ENCODE measurements at places on chromosomes 3 and 15.

- no peak for DNase-seq
Measured at GRCh38 chr15:67504796-67505195, 16.1 kb upstream of the C15orf61 start.

DNA sequence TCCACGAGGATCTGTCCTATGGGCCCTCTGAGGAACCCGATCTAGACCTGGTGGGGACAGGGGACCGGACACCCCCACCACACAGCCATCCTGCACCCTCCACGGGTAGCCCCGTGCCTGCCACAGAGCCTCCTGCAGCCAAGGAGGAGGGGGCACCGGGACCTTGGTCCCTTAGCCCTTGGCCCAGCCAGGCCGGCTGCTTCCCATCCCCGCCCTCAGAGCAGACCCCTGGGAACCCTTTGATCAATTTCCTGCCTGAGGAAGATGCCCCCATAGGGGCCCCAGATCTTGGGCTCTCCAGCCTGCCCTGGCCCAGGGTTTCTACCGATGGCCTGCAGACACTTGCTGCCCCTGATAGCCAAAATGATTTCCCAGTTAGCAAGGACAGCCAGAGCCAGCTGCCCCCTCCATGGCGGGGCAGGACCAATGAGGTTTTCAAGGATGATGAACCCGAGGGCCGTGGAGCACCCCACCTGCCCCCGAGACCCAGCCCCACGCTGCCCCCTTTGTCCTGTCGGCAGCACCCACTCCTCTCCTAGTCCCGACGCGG is 91.5 kb downstream of the TBC1D2B start:
- DNase-seq, result no peak

DNA sequence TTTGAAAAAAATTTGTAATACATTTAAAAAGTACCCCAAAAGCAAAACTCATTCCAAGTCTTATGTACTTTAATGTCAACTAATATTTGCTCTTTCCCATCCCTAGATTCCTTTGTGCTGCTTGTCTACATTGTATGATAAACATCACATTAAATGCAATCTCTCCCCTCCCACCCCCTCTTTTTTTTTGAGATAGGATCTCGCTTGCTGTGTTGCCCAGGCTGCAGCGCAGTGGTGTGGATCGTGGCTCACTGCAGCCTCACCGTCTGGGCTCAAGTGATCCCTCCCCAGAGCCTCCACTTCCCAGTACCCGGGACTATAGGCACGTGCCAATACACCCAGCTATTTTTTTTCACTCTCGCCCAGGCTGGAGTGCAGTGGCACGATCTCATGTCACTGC is 12.6 kb downstream of the MAP2K1 start:
- no peak for DNase-seq

DNA sequence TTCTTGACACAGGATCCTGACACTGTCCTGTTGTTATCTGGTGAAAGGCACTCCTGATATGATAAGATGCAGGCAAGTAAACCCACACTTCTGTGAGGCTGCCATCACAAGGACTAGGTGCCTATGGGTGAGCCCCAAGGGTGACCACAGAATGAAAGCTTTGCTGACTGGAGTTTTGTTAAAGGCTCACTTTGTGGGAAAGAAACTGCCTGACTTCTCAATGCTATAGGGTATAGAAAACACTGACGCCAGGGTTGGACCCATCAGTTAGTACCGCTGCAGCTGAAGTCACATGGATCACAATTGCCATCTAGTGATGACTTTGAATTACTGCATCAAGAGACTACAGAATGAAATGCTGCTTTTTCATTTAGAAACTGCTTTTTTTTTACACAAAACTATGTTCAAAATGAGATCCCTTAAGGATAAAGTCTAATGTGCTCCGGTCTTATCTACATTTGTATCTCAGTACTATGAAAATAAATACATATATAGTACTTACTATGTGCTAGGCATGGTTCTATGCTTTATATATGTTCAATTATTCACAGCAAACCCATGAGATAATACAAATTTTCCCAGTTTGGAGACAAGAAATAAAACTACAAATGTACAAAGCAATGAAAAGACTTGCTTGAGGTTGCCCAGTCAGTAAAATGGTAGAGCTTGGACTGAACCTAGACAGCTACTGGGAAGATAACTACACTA is 64.2 kb upstream of the CMSS1 start:
- DNase-seq, result peak; percentile 83

DNA sequence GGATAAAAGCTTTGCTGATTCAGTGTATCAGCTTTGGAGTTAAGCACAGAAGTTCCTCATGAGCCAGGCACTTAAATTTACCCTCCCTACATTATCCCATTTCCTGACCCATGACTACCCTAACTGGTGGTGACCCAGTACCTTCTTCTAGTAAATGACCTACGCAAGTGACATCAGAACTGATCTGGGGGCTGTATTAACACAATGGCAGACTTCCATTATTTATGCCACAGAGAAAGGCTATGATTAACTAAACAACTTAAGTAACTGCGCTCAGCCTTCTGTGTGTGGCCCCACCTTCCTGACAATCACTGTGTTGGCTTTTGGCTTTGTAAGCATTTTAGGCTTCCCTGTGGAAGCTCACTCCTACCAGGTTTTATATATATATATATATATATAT is 1.9 kb downstream of the MB21D2 start:
- peak; percentile 26 for DNase-seq

DNA sequence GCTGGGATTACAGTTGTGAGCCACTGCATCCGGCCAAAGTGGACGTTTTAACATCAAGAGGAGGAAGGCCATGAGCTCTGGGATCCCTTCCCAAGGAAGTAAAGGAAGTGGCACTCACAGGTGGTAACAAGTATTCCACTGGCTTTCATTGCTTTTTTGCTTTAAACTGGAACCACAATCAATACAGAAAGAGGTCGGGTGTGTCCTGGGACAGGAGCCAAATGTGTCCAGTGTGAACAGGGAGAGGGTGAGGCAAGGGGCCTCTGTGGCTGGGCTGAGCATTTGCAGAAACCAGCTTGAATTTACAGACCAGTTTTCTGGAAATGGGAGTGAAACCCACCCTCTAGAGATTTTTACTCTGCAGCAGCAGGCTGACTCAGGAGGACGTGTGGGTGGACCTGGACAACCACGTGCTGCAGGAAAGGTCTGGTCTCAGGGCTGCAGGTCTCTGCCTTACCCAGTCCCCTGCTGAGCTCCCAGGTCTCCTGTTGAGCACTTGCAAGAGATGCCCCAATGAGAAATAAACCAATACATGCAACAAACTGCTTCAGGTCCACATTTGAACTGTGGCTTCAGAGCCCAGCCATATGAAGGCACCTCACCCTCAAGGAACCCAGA is 42.8 kb upstream of the TMEM115 start:
- DNase-seq, result no peak

- DNase-seq, result no peak
Measured at GRCh38 chr3:72397586-72397985, 450.7 kb downstream of the SHQ1 start.

DNA sequence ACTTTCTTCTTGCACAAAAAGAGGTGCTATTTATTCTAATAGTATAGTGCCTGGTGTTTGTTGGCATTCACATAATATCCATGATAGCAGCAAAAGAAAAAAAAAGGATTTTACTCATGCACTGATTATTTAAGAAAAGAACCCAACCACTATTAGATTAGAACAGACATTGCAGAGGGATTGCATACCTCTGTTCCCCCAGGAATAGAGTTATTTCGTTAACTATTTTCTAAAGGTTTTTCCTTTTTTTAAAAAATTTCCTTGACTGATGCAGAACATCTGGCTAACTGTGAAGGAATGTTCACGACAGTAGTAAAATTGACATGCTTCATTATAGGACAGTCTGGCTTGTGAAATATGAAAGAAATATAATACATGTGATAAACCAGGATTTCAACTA is 136.6 kb upstream of the PTX3 start:
- no peak for DNase-seq

DNA sequence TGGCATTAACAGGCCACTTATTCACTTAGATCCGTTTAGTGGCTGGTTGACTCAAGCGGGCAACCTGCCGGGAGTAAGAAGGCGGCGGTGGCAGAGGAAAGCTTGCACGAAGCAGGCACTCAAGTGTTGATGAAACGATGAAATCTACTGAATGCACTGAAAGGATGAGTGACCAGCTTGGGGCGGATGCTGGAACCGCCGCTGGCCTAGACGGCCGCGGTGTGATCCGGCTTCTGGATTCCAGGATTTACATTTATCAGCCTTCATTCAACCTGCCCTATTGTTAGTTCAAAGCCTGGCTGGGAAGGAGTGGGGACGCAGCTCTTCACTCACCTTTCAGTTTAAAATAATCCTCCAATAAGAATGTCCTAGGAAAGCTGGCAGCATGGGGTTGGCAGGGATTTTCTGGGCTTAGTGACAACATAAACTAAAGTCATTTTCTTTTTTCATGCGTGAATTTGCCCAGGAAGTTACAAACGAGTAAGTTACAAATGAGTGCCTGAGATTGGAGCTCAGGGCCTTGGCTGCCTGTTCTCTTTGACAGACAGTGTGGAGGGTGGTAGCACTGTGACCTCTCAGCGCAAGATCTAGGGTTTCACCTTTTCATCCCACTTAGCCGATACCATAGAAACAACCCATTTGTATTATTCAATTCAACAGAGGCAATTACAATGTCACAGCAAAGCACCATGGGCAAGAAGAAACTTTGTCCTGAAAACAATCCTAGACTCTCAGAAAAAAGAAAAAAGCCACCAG is 1.1 kb upstream of the PLCH1 start:
- no peak for DNase-seq

GRCh38 chr3:112699436-112699978 is 58.6 kb upstream of the CCDC80 start:
- peak; percentile 81 for DNase-seq

DNA sequence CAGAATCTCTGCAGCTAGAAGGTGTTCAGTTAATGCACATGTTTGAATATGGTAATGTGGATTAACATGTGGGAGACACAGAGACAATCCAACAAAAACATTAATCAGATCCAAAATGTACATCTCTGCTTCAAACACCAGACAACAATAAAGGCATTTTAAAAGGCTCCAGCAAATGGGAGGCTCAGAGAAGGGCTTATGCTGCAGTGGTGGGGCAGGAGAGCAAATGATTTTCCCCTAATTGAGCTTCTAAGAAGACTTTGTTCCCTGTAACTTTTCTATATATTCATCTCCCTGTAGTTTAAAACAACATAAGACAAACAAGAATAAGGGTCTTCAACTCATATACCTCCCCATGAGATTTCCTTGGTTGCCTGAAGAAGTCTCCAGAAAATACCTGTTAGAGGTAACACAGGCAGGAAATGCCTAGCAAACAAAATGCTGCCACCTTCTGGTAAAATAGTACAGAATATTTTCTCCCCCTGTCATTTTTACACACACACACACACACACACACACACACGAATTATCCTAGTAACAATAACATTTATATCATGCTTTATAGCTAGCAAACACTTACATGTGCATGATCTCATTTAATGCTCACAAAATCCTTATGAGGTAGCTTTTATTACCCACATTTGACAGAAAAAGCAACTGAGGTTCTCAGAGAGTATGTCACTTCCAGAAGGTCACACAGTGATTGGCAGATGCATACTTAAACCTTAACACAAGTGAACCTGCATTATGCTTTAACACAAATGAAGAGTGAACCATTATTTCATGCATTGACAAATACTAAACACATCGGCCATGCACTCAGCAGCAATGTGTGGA is 123.4 kb upstream of the MB21D2 start:
- DNase-seq, result peak; percentile 51

DNA sequence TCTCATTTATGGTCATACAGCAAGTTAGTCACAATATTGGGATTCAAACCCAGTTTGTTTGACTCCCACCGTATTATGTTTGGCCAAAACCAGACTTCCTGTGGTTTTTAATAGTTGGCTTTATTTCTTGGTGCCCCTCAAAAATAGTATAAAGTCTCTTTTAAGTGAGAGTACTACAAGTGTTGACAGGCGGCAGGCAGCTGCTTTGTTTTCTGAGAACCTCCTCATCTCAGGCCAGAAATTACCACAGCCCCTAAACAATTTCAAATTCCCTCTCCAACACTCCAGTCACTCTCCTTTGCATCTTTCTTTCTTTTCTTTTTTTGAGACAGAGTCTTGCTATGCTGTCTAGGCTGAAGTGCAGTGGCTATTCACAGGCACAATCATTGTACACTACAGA is 121.5 kb downstream of the POLR2M start:
- no peak for DNase-seq

DNA sequence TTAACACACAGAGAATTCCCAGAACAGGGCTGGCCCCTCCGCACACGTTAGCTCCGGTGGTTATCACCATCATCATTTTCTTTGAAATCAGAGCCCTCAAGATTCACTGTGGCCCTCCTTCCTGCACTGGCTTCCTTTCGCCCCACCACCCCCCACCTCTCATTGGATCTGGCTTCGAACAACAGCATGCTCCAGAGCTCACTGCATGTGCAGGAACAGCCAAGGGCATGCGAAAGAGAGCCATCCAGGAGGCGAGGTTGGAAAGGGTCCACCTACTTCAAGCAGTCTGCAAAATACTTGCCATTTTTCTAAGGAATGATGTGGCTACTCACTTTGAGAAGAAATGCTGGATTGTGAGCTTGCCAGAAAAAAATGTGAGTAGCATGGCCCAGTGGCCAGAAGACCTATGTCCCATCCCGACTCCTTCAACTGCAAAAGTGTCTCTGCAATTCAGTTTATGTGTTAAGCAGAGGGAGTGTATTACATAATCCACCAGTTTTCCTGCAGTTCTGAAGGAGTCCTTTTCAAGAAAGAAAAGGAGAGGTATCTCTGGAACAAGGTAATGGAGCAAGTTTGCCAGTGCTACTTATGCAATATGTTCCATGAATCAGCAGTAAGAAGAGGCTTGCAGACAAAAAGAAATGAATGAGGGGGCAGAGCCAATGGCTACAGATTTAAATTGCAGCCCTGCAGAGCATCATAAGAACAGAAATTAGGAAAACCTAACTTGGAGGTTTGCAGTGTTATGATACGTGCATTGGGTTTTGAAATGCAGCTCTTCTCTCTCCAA is 92.8 kb downstream of the OCA2 start:
- DNase-seq, result no peak

DNA sequence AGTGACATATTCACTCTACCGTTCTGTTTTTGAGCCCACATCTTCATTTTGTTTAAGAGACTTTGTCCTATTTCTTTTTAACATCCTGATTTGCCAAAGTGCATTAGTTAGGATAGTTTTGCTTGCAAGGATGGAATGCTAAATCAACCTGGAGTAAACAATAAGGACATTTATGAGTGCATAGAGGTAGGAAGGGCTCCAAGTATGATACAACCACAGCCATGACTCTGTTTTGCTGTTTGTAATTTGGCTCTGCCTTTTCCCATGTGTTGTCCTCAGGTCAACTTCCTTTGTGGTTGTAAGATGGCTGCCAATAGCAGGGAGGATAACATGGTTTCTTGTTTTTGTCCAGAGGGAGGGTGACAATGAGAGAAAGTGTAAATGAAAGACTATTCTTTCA is 66.4 kb upstream of the GOLIM4 start:
- peak; percentile 12 for DNase-seq

- peak; percentile 93 for DNase-seq
Measured at GRCh38 chr3:156675830-156676767, 1.7 kb downstream of the TIPARP start.

GRCh38 chr15:84023636-84024035 is 211.9 kb upstream of the GOLGA6L4 start:
- DNase-seq, result peak; percentile 23

GRCh38 chr3:25478964-25479726 is 51.1 kb downstream of the RARB start:
- DNase-seq, result no peak

- DNase-seq, result peak; percentile 92
Measured at GRCh38 chr3:170307671-170308405, 49.7 kb upstream of the SKIL start.

Measured in HCEC 1CT (cell line).